Spleen (tissue), 13 donors: ENCODE measurements at places on chromosomes 3 and 15.

DNA sequence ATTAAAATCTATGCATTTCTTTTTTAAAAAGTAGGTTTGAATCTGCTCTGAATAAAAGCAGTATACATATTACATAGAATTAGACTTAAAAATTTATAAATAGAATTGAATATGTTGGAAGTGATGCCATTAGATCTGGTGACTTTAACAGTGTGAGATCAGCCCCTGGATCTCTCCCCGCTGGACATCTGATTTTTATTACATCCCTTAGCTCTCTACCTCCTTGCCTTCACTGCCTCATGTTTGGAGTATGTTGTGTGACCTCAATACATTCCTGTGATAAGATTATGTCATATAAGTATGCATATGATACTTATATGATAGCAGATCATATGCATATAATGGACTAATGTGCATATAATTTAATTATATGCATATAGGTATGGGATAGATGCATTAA is 643.4 kb upstream of the NR2F2 start:
- H3K27ac ChIP-seq: no peak overlapping the region
- H3K4me1 ChIP-seq: no peaks in the 10 kb centered on the region
- no peaks in the 10 kb centered on the region for H3K36me3 ChIP-seq
- DNase-seq: no peak

- no peaks in the 10 kb centered on the region for H3K4me1 ChIP-seq
- no peak overlapping the region for H3K4me3 ChIP-seq
- H3K27ac ChIP-seq: no peak overlapping the region
- DNase-seq: no peak
- no peaks in the 10 kb centered on the region for H3K36me3 ChIP-seq
- no peaks in the 10 kb centered on the region for H3K27me3 ChIP-seq
These were observed 384.8 kb upstream of the SEMA6D start for GRCh38 chr15:47332481-47332880.

DNA sequence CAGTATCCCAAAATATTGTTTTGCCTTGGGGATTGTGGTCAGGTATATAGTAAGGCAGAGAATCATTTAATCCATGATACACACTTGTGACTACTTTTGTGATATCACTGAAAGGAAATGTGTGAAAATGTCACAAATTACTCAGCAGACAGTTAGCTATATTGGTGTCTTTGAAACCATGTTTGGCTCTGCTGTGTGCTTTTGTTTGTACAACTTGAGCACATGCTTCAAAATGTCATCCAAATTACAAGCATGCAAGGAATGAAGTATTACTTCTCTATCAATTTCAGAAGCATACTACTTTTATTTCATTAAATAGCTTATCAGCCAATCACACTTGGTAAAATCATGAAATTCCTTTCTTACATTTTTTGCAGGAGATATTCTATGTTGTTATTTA is 619.0 kb upstream of the AGTR1 start:
- H3K4me1 ChIP-seq: no peaks in the 10 kb centered on the region
- no peak for DNase-seq
- H3K4me3 ChIP-seq: no peak overlapping the region
- H3K27me3 ChIP-seq: no peaks in the 10 kb centered on the region
- no peak overlapping the region for H3K27ac ChIP-seq

DNA sequence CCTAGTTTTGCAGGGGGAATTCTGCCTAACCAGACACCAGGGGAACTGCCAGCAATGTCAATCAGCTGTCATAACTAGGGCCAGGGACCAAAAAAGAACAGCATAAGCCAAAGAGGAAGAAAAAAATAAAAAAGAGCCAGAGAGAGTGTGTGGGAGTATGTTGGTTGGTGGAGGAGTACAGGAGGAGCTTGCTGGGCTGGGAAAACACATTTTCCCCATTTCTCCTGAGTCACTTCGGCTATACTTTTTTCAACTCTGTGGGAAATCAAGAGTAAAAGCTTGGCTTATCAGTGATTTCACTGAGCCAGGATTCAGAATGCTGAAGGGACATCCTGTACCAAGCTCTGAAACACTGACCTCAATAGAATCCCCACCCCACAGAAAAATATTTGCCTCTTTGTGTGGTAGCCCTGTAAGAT is 144.7 kb upstream of the DPH6 start:
- DNase-seq: no peak
- peak overlapping the region; percentile 77 for H3K27ac ChIP-seq
- no peaks in the 10 kb centered on the region for H3K36me3 ChIP-seq

DNA sequence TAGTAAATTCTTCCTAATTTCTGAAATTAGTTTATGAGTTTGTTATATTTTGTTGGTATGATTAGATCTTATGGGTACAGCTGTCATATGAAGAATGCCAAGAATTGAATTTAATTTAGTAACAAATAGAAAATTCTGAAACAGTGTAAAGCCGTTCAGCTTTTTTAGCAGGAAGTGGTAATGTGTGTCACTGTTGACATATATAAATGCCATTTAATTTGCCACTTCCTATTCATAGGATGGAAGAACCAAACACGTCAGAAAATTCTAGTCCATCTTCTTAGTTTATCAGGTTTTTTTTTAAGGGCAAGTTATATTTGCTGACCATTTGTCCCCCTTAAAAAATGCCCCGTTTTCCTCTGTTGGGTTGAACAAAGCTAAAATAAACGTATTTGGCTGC is 43.0 kb downstream of the RAB8B start:
- peak overlapping the region; percentile 58 for H3K27ac ChIP-seq
- no peak overlapping the region for H3K4me3 ChIP-seq
- peaks cover 56% of the 10 kb centered on the region for H3K4me1 ChIP-seq
- H3K36me3 ChIP-seq: peaks cover 16% of the 10 kb centered on the region
- no peaks in the 10 kb centered on the region for H3K27me3 ChIP-seq
- DNase-seq: no peak

GRCh38 chr15:68252925-68253534 is 23.5 kb upstream of the CLN6 start:
- H3K27me3 ChIP-seq: peaks cover 19% of the 10 kb centered on the region
- DNase-seq: no peak
- H3K4me3 ChIP-seq: no peak overlapping the region

GRCh38 chr15:83104141-83104540 is 3.3 kb upstream of the TM6SF1 start:
- peaks cover 23% of the 10 kb centered on the region for H3K4me1 ChIP-seq
- no peaks in the 10 kb centered on the region for H3K36me3 ChIP-seq
- peaks cover 20% of the 10 kb centered on the region for H3K27me3 ChIP-seq

DNA sequence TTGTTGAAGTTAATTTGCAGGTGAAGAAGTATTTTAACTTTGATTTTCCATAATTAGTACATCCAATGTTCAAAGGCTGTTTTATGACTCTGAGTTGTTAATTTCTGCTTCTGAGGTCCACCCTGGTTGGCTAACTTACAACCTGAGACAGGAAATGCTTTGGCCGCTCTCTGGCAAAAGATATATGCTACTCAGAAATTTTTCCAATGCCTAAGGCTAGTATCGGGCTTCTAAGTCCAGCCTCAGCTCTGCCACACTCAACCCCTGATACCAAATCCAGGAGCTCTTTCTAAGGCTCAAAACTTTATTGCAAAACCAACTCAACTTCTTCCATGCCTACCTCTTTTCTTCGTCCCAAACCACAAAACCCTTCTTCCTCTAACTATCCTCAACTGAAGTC is 192.9 kb downstream of the NEK10 start:
- H3K27me3 ChIP-seq: no peaks in the 10 kb centered on the region
- no peaks in the 10 kb centered on the region for H3K4me1 ChIP-seq
- H3K36me3 ChIP-seq: no peaks in the 10 kb centered on the region
- H3K27ac ChIP-seq: no peak overlapping the region
- no peak overlapping the region for H3K4me3 ChIP-seq

GRCh38 chr3:122930063-122930997 is 97.2 kb downstream of the SEMA5B start:
- peak; percentile 61 for DNase-seq
- no peaks in the 10 kb centered on the region for H3K36me3 ChIP-seq
- no peaks in the 10 kb centered on the region for H3K27me3 ChIP-seq
- no peak overlapping the region for H3K27ac ChIP-seq

GRCh38 chr3:182784542-182784941 is 8.8 kb upstream of the ATP11B start:
- no peak overlapping the region for H3K4me3 ChIP-seq
- no peak overlapping the region for H3K27ac ChIP-seq
- no peaks in the 10 kb centered on the region for H3K27me3 ChIP-seq
- DNase-seq: no peak
- no peaks in the 10 kb centered on the region for H3K36me3 ChIP-seq

GRCh38 chr15:92034227-92034626 is 180.7 kb downstream of the SLCO3A1 start:
- peaks cover 11% of the 10 kb centered on the region for H3K4me1 ChIP-seq
- no peaks in the 10 kb centered on the region for H3K36me3 ChIP-seq
- peak overlapping the region; percentile 51 for H3K27ac ChIP-seq
- no peak overlapping the region for H3K4me3 ChIP-seq
- H3K27me3 ChIP-seq: no peaks in the 10 kb centered on the region

- H3K27ac ChIP-seq: no peak overlapping the region
- H3K4me3 ChIP-seq: no peak overlapping the region
- no peak for DNase-seq
- no peaks in the 10 kb centered on the region for H3K36me3 ChIP-seq
These were observed 12.3 kb downstream of the ALPK3 start for GRCh38 chr15:84829428-84829827.

- no peak overlapping the region for H3K27ac ChIP-seq
- no peak overlapping the region for H3K4me3 ChIP-seq
- DNase-seq: no peak
- no peaks in the 10 kb centered on the region for H3K27me3 ChIP-seq
These were observed 105.8 kb upstream of the ETV5 start for GRCh38 chr3:186214670-186215069.

- no peaks in the 10 kb centered on the region for H3K27me3 ChIP-seq
- H3K4me1 ChIP-seq: peaks cover 40% of the 10 kb centered on the region
- peak overlapping the region; percentile 80 for H3K4me3 ChIP-seq
- DNase-seq: no peak
These were observed 1.2 kb downstream of the KPNA1 start for GRCh38 chr3:122513386-122514122.

DNA sequence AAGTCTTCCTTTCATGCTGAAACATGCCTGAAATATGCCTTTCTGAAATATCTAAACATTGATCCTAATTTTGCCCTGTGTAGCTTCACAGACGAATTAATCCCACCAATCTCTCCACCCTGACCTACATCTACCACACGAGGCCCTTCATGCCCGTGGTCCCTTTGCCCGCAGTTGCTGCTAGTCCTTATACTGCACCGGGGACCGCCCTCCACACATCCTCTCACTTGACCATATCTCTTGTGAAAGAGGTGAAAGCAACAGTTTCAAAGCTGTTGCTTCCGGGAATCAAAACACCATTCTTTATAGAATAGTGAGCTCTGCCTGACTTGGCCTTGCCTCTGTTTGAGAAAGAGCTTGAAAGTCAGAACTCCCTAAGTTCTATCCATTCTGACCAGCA is 499.5 kb downstream of the NTRK3 start:
- peak overlapping the region; percentile 66 for H3K27ac ChIP-seq
- no peaks in the 10 kb centered on the region for H3K4me1 ChIP-seq
- no peaks in the 10 kb centered on the region for H3K36me3 ChIP-seq
- H3K4me3 ChIP-seq: no peak overlapping the region

- H3K27me3 ChIP-seq: no peaks in the 10 kb centered on the region
- H3K4me1 ChIP-seq: no peaks in the 10 kb centered on the region
- no peak overlapping the region for H3K27ac ChIP-seq
- H3K36me3 ChIP-seq: no peaks in the 10 kb centered on the region
- no peak overlapping the region for H3K4me3 ChIP-seq
These were observed 39.3 kb downstream of the FBLN2 start for GRCh38 chr3:13588221-13588701.

DNA sequence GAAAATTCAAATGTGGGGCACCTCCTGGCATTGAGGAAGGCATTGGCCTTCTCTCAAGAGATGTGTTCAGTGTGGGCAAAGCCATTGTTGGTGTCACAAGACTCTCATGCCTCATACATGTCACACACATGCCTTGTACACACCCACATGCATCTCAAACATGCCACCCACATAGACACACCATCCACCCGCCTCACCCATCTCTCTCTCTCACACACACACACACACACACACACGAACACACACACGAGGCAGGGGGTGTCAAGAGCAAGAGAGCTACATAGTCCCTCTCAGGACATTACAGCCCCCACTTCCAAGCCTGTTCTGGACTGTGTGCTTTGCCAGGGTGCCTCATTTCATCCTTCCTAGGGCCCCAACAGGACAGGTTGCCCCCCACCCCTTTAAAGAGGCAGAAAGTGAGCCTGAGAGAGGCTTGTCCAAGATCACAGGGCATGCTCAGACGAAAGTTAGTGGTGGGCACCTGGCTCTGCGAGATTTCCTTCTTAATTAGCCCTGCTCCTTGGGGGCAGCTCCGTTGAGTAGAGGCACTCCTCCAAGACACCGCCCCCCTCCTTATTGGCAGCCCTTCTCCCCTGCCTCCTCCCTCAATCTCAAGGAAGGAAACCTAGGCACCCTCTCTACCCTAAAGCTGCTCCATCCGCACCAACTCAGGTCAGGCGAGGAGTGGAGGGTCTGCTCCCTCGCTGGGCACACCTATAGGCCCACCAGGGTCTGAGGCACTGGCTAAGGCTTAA is 50.5 kb upstream of the CCDC174 start:
- no peak for DNase-seq
- peaks cover 98% of the 10 kb centered on the region for H3K27me3 ChIP-seq
- no peak overlapping the region for H3K27ac ChIP-seq
- H3K36me3 ChIP-seq: no peaks in the 10 kb centered on the region

- peak; percentile 96 for DNase-seq
- H3K27ac ChIP-seq: peak within 1 kb of the TSS; percentile 97
- no peaks in the 10 kb centered on the region for H3K27me3 ChIP-seq
- H3K4me3 ChIP-seq: peak within 1 kb of the TSS; percentile 82
These were observed at the start of gene CSK for GRCh38 chr15:74781431-74782258. CSK (plus strand) TSS chr15:74782080; CDS start chr15:74798298, 16,218 bp downstream.

DNA sequence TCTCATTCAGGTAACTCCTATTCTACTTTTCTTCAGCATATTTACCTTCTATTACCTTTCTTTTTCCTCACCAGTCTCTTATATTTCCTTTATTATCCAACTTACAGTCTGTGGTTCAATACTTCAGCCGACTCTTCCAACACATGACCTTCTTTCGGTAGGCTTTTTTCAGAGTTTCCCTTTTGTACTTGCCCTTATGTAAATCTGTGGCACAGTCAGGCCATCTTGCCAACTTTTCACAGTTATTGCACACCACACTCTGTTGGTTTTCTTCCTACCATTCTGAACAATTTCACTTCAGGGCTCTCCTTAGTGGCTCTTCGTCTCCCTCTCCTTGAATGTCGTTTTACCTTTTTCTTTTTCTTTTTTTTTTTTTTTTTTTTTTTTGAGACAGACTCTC is 427.8 kb downstream of the LPP start:
- H3K27me3 ChIP-seq: no peaks in the 10 kb centered on the region
- DNase-seq: no peak
- H3K4me1 ChIP-seq: peaks cover 40% of the 10 kb centered on the region
- H3K36me3 ChIP-seq: no peaks in the 10 kb centered on the region
